ENCODE measurements at places on chromosomes 12 and 14. TPM values are rescaled to one million over a fixed set of nuclear protein-coding genes. Genes with fewer than 3 reads are reported as not detected.

DNA sequence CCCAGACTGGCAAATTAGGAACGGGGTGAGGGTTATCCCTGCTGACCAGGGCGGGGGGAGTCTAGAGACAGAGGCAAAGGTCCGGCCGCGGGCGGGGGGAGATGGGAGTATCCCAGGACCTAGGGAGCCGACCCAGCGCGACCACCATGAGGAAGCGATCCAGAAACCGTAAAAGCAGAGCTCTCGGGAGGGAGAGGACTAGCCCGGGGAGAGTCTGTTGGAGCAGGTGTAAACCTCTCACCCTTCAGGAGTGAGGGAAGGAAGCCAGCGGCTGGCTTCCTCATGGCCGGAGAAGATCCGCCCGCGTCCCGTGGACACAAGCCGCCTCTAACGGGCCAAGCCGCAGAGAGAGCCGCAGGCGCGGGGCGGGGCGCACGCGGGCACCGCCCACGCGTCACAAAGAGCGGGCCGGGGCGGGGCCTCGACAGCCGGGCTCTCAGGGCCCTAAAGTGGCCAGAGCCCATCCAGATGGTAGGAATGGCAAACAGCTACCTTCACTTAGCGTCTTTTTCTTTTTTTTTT lies at the start of gene ACRBP:
Gene ACRBP, minus strand, starts transcription at position 350 of the 522 bp plus-strand sequence. Its CDS starts 66 bp downstream, at position 284.
- no peak for DNase-seq

DNA sequence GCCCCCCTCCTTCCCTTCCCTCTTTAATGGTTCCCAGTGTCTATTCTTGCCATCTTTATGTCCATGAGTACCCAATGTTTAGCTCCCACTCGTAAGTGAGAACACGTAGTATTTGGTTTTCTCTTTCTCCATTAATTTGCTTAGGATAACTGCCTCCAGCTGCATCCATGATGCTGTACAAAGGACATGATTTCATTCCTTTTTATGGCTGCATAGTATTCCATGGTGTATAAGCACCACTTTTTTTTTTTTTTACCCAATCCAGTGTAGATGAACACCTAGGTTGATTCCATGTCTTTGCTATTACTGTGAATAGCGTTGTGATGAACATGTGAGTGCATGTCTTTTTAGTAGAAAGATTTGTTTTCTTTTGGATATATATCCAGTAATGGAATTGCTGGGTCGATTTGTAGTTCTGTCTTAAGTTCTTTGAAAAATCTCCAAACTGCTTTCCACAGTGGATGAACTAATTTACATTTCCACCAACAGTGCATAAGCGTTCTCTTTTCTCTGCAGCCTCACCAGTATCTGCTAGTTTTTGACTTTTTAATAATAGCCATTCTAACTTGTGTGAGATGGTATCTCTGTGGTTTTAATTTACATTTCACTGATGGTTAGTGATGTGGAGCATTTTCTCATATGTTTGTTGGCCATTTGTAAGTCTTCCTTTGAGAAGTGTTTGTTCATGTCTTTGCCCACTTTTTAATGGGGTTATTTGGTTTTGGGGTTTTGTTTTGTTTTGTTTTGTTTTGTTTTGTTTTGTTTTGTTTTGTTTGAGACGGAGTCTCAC lies 26.0 kb downstream of the RPS29 start:
- no peak for DNase-seq

GRCh38 chr14:91256661-91257060 lies 12.2 kb upstream of the GPR68 start:
- no peak for DNase-seq

Gene PSMA6
- total RNA-seq: 153 TPM

Gene AVPR1A
- 0.27 TPM for total RNA-seq

GRCh38 chr14:74949859-74950573 lies 5.4 kb downstream of the PGF start:
- no peak for DNase-seq

Gene CCDC38
- total RNA-seq: under 0.01 TPM

DNA sequence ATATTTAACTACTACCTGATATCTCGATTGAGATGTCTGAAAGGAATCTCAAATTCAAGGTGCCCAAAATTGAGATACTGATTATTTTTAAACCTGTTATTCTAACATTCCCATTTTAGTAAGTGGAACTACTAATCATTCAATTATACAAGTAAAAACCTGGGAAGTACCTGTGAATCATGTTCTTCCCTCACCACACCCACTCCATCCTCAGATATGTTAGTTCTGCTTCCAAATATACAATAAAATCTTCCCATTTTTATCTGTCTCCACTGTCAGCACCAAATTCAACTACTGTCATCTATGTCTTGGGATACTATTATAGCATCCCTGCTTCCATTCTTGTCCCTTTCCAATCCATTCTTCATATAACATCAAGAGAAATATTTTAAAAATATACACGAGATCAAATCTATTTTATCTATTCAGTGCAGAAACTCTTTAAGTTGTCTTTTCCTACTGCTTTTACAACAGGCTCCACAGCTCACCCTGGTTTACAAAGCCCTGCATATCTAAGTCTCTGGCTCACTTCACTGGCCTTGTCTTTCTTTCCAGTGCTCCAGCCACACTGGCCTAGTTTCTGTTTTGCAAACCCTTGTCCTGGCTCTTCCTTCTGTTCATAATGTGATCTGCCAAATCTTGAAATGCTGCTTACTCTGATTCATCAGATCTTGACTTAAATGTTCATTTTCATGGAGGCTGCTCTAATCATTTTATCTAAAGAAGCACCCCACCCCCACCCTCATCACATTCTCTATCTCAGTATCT lies 122.3 kb downstream of the PTPRR start:
- DNase-seq: no peak

Gene LGR5
- total RNA-seq: under 0.01 TPM

Gene OXA1L
- total RNA-seq: 138 TPM

DNA sequence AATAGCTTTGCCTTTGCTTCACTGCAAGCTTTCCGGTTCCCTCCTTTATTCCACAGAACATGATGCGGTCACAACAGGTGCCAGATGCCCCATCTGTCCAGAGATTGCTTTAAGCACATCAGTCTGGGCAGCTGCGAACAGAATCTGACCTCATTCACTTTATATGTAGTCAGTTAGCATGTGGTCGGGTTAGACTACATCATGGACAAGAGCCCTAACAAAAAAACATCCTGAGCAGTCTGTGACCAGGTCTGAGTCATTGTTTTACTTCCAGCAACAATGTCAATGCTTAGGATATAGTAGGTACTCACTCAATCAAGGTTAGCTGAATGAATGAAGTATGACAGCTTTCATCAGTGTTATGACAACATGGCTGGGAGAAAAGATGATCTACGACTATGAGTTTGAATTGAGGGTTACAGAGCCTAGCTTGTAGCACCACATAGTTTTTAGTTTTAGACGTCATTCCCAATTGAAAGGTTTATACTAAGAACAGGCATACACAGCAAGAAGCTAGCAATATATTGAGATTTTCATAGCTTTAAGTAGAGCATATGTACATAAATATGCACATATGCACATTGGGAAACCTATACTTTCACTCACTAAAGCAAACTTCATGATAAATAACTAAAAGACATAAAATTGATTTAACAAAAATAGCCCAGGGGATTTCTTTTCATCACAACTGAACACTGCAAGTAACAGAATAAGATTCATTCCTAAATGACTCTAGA lies 64.2 kb upstream of the TMCC3 start:
- DNase-seq: no peak

DNA sequence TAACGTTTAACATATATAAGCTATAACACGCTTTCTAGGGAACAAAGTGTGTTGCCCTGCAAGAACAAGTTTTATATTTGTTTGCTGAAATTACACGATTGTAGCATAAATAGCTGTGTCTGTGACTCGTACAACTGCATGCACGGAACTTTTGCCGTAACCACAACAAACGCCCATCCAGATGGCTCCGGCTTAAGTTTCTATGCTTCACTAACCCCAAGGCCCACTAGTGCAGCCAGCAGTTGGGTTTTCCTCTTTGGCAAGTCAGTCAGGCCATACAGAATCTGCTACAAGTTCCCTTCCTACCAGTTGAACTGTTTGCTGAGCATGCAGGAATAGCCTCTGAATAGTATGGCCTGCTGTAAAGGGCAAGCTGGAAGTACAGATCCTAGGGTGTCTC lies 12.1 kb downstream of the CSRP2 start:
- DNase-seq: no peak

DNA sequence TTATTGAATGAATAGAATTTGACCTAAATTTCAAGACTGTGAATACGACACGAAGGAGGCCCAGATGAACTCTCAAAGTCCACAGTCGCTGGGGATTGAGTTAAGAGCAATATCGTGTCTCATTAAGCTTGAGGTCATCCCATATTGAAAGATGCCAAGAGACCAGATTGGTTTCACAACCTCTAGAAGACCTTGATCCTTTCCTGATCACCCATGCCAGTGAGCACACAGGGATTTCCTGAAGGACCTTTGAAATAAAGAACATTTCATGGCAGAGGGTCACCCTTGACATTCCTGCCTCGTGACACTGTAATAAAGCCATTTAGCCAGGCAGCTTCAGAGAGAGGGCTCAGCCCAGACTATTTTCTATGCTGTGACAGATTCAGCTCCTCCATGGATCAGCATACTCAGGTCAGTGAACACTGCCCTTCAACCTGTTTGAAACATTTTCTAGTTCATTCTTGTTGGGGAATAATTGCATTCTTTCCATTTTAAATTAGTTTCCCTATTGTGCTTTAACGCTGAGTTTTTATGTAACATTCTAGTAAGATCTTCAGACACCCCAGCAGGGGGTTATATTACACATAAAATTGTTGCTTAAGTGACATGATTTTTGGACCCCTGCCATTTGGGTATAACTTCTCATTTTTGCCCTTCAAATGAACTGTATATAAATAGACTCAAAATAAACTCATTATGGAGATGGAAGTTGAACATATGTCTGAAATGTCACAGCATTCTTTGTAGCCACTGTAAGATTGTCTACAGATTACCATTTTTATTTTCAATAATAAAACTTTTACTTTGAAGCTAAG lies 213.2 kb downstream of the C12orf50 start:
- no peak for DNase-seq

- no peak for DNase-seq
These were observed 26.6 kb downstream of the TSPAN9 start for GRCh38 chr12:3103806-3104205.

- no peak for DNase-seq
These were observed 138.2 kb downstream of the CACNA1C start for GRCh38 chr12:2190896-2191533.

DNA sequence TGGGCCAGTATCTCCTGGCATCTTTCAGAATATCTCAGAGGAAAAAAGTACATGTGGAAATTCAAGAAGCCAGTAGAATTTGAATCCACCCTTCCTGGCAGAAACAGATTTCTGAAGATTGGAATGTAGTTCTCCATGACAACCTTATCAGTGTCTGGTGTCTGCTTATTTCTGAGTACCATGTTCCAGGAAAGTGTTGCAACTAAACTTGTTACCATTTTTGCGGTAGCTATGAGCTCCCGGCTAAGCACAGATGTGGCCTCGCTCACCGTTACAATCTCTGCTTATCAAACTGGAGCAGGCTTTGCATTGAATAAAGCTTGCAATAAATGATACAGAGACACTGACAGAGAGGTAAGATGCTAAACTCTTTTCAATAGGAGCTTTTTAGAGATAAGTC lies 13.0 kb upstream of the ITPR2 start:
- DNase-seq: peak; percentile 79

- DNase-seq: no peak
These were observed 891.6 kb downstream of the VRK1 start for GRCh38 chr14:97688631-97689336.

GRCh38 chr14:39316830-39317553 lies 83.3 kb downstream of the MIA2 start:
- no peak for DNase-seq

DNA sequence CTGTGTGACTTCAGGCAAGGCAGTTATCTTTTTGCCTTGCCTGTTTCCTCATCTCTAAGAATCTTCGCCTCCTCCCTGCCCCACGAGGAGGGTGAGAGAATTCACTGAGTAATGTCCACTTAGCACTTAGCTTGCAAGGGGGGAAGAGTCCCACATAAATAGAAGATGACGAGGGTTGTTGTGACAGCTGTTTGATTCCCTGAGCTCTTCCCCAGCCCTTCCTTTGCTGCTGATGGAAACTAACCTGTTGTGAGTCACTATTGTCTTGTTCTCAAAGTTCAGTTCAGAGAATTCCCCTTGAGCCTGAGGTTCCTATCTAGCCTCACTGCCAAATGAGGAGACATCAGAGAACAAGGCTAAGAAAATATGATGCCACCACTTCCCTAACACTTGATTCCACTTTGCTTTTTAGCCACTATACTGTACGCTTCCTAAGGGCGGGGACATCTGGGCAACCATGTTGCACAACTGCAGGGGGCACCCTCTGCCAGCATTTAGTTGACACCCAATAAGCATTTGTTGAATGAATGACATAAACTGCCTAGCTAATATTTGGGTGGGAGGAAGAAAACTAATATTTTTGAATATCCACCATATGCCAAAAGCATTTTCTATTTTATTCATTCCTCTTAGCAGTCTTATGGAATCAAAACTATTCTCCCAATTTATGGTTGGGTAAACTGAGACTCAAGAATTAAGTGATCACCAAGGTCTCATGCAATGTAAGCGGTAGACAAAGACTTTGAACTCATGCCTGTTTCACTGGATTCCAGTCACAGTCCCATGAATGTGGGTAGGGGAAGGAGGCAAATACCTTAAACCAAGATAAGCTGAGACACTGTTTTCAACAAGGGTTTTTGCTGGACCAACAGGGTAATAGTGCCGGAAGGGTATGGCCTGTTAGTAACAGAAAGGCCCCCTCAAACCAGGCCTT lies 77.6 kb downstream of the ZFP36L1 start:
- DNase-seq: no peak

DNA sequence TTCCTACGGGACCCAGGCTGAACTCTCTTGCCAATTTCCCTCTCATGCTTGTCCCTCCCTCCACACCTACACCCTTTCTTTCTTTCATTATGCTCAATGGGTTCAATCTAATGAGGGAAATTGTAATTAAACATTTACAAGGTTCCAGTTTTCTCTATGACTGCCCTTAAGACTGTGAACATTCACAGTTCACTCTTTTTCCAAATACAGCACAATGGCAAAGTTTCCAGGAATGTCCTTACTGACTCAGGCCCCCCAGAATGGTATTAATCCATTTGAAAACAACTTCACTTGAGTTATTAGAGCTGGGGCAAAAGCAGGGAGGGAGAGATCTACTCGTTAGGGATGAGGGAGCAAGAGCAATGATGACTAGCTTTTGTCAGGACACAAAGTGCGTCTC lies 892.1 kb downstream of the NRXN3 start:
- DNase-seq: no peak

- peak; percentile 29 for DNase-seq
These were observed 1.6 kb downstream of the SIX4 start for GRCh38 chr14:60722357-60723115.

Gene DHRS2
- total RNA-seq: under 0.01 TPM

Measured in hematopoietic multipotent progenitor cell (in vitro differentiated cells).